A549 treated with DMSO at 1 μM for 4 hours (cell line): ENCODE measurements at places on chromosomes 2 and 18. TPM values are rescaled to one million over a fixed set of nuclear protein-coding genes. Genes with fewer than 3 reads are reported as not detected.

IL36G gene
- not detected in 5 replicates for total RNA-seq

CD302 gene
- 2.0 to 2.8 TPM (median 2.4 TPM) in 5 replicates for total RNA-seq

GALNT14 gene
- total RNA-seq = 45.1 to 52.5 TPM (median 49.1 TPM) in 5 replicates

TTN gene
- under 0.01 to 0.02 TPM (median 0.01 TPM) in 5 replicates for total RNA-seq
